CD4-positive, alpha-beta T cell treated with Interleukin-4 for 4 hours (primary cell): ENCODE measurements at places on chromosomes 13 and 19.

DNA sequence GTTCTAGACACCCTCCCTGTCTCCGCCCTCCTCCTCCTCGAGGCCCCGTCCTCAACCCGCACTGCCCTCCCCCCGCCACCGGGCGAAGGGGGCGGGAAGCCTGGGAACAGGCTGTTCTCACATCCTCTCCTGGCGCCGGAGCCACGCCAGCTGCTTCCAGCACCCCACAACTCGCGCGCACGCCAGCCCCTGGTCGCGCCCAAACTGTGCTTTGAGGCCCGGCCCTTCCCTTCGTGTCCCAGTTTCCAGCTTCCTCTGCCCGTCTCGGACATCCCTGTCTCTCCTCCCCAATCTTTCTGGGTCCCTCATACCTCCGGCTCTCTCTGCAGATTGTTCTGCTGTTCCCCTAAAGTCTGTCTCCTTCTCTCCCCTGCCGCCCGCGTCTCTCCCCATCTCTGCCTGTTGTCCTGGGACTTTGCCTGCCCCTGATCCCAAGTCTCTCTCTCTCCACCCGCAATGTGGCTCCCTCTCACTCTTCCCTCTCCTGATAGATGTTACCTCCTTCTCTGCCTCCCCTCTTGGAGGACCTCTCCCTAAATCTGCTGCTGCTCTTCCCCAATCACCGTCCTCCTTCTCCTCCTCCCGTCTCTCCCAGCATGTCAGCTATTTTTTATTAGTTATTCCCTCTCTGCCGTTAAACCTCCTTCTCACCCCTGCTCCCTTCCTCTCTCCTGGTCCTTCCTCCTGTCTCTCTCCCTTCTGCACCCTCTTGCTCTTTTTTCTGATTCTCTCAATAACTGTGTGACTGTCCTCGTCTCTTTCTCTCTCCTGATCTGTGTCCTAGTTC is 14.2 kb downstream of the DPF1 start:
- no peak for DNase-seq

DNA sequence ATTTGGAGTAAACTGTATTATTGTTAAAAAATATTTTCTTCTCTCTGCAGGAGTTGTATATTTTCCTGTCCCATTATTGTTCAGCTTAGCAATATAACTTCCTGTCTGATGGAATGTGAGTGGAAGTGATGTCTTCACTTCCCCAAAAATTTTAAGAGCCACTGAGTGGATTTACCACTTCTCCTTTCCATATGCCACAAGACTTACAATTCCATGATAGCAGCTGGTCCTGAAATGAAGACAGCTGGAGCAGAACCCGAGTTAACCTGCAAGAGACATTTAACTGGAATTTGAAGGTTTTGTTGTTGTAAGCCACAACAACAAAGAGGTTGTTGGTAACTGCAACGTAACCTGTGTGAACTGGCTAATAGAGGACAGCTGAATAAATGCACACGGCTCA is 23.4 kb upstream of the TBC1D4 start:
- no peak for DNase-seq

DNA sequence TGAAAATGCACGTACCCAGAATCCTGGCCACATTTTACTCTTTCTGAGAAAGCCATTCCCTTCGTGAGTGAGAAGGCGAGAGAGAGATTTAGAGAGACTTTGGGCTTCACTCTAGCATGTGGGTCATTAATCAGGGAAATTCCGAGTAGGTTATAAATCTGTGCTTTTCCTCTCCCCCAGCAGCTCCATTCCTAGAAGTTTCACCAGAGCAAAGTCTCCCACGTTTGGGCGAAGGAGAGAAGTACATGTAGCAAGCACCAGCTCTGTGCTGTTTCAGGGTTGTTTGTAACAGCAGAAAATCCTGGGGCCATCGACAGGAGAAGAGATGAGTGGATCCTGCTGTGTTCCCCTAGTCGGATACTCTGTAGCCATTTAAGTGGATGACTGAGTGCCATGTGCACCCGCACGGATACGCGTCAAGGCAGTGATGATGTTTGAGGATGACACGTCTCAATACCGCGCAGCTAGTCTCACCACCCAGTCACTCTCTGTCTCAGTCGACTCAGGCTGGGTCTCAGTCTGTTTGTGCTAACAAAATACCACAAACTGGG is 131.8 kb upstream of the PEG3 start:
- no peak for DNase-seq

DNA sequence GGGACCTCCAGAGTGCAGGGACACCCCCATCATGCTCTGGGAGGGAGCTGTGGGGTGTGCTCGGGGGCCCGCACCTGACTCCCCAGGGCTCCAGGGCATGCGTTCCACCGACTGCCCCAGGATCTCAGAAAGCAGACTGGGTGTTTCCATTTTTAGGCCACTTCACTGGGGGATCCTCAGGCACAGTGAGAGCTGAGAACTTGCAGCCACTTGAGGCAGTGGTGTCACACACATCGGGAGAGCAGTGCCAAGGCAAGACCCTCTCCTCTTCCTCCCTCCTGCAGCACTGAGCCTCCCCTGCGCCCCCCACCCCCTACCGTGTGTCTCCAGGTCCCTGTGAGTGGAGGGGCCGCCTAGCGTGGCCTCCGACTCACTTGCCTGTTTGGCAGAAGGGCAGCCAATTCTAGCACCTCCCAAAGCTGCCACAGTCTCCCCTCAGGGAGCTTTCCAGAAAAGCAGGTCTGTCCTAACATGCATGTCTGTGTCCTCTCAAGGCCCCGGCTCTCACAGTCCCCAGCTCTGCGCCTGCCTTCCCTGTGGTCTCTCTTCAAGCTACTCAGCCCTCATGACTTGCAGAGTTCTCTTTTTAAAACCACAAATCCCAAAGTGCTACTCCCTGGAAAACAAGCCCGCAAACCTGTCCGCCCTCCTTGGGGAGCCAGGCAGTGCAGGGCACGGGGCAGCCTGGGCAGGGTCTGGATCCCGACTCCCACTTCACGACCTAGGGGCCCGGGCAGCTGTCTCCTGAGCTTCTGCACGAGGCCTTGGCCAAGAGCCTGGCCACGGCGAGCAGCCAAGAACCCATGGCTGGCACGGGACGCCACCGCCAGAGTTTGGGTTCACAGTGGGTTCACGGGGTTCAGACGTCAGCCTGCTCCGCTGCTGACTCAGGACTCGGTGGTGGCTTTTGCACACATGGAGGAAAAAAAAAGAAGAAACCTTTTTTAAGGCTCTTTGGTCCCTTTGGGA is 94.1 kb downstream of the STK24 start:
- DNase-seq: no peak

DNA sequence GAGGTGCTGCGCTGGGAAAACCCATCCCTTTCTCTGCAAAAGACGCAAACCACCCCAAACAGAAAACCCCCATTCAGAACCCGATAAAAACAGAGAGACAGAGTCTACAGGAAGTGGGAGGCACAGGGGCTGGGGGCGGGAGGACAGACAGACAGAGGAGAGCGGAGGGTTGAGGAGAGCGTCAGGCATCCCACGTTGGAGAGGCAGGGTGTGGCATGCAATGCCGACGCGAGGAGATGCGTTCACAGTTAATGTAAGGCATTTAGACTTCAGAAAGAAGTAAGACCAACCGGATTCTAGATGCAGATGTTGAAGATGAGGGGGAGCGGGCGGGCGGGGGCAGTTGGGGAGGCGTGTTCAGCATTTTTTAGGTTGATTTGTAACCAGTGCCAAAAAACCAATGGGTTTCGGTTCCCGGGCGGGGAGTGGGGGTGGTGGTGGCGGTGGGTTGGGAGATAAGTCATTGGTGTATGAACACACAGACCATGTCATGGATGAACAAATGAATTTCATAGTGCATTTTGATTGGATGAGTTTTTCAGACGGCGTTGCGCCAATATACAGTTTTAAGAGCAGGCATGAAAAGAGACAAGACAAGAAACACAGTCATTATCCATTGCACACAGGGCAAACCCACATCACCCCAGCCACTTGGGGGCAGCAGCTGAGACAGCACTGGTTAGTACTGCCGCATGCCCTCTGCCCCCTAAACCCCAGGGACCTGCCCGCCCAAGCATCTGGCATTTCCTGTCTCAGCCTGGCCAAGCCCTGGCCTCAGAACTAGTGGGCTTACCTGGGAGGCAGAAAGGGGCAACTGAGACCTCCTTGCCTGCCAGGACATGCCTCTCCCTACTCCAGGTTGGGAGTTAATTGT is 91.3 kb downstream of the IER2 start:
- DNase-seq: no peak

DNA sequence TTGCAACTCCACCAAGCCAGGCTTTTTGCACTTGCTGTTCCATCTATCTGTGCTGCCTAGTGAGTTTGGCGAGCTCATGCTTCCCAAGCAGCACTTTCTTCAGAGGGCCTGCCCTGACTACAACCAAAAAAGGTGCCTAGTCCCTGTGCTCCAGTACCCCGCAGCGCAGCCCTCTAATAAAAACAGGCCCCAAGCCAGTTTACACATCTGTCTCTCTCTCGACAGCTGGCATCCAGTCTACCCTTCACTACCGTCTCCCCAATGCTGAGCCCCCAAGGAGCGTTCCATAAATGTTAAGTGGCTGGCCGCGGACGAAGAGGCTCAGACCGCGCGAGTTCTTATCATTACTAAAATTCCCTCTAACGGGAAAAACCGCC is 512 bp downstream of the MED4 start:
- DNase-seq: no peak

DNA sequence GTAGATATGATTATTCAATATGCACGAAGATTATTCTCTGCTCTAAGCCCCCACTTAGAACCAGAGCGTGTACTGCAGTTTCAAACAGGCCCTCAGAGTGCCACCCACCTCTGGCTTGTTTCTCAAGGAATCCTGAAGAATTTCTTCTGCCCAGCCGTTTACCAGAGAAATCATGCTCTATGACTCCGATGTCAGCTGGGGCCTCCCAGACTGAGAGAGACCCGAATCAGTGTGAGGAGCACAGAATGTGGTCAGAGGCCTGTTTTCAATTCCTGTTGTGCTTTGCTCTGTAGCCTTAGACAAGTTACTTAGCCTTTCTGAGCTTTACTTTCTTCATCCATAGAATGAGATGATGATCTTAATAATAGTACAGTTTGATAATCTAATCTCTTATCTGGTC is 5.5 kb downstream of the PNMA8C start:
- DNase-seq: no peak

GRCh38 chr19:51689751-51690453 is 3.2 kb upstream of the SPACA6 start:
- DNase-seq: no peak

- DNase-seq: peak; percentile 40
These were observed 17.7 kb upstream of the CSNK1G2 start for GRCh38 chr19:1923319-1923718.

DNA sequence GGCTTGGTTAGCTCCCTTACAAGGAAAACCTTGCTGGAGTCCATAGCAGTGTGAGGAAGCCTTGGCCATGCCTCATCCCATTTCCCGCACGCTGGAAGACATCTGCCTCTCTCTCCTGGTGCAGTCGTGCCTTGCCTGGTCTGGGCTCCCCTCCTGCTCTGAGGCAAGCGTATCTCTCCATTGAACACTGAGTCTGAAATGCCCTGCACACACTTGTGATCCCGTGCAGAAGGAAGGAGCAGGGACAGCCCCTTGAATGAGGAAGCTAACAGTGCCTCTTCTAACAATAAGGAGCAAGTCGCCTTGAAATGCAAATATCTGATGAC is 407 bp upstream of the ZNF440 start:
- DNase-seq: no peak

DNA sequence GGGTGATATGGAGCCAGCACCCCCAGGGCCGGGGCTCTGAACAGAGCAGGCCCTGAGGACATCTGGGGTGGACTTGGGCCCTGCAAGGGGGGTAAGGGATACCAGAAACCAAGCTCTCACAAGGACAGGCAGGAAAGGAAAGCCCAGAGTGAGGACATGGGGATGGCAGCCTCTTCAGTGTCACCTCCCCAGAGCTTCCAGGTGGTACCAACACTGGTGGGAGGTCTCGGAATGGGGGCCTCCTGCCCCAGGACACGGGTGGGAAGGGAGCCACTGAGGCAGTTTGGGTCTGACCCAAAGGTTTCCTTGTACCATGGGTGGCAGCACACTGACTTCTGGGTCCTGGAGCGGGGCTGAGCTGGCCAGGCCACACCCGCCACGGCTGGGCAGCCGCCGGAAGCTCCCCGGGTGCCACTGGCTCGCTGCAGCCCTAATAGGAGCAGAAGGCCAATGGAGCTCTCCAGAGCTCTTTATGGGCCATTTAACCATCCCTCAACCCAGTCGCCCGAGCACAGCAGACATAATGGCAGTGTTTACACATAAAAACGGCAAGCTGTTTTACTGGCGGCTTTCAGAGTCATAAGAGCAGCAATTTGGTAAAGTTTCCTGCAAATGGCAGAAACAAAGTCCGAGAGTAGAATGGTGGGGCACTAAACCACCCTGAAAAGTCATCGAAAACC is 59.3 kb downstream of the PEPD start:
- no peak for DNase-seq

GRCh38 chr13:83470133-83470797 is 412.0 kb downstream of the SLITRK1 start:
- no peak for DNase-seq

DNA sequence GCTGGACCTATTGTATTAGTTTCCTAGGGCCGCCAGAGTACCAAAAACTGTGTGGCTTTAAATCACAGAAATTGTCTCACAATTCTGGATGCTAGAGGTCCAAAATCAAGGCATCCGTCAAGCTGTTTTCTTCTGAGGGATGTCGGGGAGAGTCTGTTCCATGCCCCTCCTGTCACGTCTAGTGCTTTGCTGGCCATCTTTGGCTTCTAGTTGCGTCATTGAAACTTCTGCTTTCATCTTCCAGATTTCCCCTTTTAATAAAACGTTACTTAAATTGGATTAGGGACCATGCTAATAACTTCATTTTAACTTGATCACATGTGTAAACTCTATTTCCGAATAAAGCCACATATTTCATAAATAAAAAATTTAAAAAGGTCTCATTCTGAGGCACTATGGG is 47.5 kb downstream of the TRPM4 start:
- no peak for DNase-seq

- DNase-seq: no peak
These were observed 545 bp downstream of the RAD23A start for GRCh38 chr19:12946092-12946721.

GRCh38 chr13:101708115-101708514 is 255.6 kb downstream of the ITGBL1 start:
- no peak for DNase-seq

- no peak for DNase-seq
These were observed 70.3 kb upstream of the NFIC start for GRCh38 chr19:3296034-3296433.

DNA sequence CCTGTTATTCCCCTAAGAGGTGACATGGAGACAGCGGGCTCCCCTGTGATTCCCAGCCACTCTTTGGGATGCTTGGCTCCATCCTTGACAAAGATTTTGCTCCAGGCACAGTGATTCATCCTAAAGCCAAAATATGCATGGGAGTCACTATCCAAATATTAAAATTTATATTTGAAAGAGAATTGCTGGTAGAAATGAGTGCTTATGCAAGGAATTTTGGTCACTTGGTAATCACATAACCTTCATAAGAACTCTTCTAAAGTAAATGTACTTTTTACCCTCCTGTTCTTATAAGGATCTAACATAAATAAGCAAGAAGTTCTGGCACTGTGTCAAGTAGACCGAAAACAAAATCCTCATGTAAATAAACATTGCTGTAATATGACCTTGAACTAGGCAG is 385.8 kb downstream of the ITGBL1 start:
- DNase-seq: no peak
